Kidney glomerular epithelial cell (primary cell): ENCODE measurements at places on chromosomes 7 and 10.

- DNase-seq, result peak; percentile 41
Observed at GRCh38 chr10:22002591-22003176, 846 bp downstream of the DNAJC1 start.

DNA sequence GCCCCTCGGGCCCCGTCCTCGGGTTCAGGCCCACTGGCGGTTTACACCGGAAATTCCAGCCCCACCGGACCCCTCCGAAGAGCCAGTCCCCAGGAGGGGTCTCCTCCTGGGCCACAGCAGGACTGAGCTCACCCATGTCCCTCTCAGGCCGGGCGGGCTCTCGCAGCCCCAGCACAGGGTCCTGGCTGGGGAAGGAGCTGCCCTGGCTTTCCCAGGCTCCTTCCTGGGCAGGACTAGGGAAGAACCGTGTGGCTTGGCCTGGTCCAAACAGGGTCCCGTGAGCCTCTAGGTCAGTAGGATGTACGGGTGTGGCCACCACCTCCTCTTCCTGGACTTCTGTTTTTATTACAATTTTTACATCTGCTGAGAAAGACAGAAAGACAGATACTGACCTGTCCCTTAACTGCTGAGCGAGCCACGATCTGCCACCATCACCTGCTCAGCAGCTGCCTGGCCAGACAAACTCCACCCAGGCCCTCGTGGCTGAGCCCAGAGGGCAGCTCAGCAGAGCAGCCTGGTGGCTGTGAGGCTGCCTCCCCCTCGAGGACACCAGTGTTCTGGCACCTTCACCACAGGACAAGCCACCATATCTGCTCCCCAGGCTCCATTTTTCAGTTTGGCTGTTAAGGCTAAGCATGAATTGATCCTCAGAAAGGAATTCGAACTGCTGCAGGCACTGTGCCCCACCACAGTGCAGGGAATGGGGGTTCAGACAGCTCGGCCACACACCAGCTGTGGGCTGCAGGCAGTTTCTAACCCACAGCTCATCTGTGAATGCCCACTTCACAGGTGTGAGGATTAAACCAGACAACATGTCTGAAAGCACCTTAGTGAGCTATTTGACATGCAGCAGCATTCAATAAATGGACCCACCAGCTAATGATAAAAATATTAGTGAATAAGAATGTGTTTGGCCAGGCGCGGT lies 14.5 kb upstream of the ZNF777 start:
- no peak for DNase-seq

GRCh38 chr10:98852686-98853085 lies 383.0 kb downstream of the HPSE2 start:
- no peak for DNase-seq

GRCh38 chr10:77121829-77122228 lies 515.8 kb downstream of the KCNMA1 start:
- DNase-seq, result no peak

DNA sequence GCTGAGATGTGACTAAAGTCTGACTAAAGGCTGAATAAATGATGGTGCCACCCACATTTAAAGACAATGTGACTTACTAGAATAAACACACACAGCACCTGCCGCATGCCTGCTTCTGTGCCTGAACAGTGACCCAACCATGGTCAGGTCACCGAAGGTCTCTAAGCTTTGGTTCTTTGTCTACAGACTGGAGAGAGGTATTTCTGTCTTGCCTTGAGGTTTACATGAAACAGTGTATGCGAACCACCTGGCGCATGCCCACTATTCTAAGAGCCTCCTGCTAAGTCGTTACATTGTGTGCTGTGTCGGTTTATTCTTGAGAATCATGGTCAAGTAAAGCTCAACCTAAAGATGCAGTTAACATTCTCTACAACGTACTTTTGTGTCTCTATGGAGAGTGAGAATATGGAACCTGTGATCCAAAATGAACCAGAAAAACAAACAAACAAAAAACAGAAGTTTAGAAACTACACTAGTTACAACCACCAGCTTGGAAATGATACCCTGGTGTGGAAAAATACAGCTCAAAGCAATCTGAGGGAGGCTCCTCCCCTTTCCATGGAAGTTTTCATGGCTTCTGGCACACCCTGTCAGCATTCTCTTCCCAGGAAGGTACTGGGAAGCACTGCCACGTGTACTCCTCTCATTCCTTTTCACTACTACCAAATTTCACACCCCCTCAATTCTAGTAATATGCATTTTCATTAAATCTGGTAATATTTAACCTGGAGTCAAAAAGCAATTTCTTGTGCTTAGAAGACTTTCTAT lies 40.0 kb downstream of the VOPP1 start:
- no peak for DNase-seq

DNA sequence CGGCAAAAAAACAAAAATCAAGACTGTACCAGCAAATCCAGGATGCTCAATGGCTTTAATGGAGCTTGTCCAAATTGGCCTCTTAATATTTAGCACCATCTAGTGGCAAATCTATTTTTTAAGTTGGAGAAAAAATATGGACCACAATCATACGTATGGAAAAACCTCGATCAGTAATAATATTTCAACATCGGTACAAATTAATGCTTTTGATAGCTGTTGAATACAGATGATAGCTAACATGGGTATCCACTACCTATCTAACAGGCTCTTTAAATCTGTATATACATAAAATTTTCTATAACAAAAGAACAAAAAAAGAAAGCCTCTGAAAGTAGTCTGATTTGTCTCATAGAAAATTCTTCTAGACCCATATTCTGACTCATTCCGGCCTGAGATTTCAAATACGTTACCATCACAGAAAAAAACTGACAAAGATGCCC lies 29.2 kb downstream of the COA1 start:
- DNase-seq, result peak; percentile 41

- peak; percentile 6 for DNase-seq
Observed at GRCh38 chr10:91043173-91043910, 122.5 kb upstream of the ANKRD1 start.

- DNase-seq, result no peak
Observed at GRCh38 chr10:124244256-124244877, 151.0 kb upstream of the CHST15 start.

- no peak for DNase-seq
Observed at GRCh38 chr7:93375603-93376002, 143.4 kb downstream of the VPS50 start.

DNA sequence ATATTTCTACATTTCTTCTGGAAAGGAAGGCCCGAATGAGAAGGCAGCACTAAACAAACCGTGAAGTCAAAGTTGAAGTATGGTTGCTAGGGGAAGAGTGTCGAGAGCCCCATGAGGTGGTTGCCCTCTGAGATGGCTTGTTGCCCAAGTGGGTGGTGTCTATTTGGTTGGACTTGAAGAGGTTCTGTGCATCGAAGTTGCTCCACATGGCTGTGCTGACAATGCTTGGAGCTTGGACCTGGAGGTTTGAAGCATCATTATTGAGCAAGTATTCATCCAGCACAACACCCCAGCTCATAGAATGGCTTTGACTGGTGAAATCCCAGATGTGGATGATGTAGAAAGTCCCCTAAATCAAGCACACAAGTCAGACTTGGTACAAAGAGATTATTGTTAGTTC lies 165.2 kb upstream of the CDCA7L start:
- DNase-seq, result no peak

GRCh38 chr7:17463511-17464085 lies 165.1 kb downstream of the AHR start:
- no peak for DNase-seq
